CD4-positive, alpha-beta T cell treated with Interleukin-4 for 1 hour (primary cell): ENCODE measurements at places on chromosomes 5 and 9.

DNA sequence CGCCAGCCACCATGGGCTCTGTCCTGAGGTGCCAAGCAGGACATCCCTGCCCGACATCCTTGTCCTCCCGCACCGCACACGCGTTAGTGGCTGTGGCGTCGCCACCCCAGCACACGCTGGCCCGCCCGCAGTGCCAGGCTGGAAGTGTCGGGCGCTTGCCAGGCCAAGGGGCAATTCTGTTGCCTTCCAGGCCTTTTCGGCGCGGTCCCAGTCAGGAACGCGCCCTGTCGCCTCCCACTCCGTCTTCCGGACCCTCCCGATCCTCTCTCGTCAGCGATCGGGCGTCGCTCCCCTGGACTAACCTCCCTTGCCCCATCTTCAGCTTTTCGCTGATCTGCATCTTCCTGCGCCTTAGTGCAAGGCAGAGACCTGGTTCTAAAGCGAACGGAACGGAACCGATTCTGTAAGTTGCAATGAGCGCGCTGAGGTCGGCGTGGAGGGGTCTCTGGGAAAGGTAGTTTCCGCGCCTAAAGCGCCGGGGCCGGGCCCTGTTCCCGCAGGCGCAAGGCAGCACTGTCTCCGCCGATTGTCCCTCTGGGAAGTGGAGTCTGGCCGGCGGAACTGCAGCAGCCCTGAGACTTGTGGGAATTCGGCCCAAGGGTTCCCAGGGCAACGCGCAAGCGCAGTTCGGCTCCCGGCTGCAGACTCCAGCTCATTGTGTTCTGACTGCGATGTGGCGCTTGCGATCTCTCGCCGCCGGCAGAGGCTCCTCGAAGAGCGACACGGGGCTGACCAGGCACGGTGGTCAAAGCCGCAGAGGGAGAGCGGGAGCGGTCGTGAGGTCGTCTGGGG is at the start of gene ZNF454:
TSS of gene ZNF454 (plus strand) at position 630 of the 792 bp plus-strand sequence. CDS start 1,594 bp downstream, outside the sequence.
- DNase-seq = no peak

DNA sequence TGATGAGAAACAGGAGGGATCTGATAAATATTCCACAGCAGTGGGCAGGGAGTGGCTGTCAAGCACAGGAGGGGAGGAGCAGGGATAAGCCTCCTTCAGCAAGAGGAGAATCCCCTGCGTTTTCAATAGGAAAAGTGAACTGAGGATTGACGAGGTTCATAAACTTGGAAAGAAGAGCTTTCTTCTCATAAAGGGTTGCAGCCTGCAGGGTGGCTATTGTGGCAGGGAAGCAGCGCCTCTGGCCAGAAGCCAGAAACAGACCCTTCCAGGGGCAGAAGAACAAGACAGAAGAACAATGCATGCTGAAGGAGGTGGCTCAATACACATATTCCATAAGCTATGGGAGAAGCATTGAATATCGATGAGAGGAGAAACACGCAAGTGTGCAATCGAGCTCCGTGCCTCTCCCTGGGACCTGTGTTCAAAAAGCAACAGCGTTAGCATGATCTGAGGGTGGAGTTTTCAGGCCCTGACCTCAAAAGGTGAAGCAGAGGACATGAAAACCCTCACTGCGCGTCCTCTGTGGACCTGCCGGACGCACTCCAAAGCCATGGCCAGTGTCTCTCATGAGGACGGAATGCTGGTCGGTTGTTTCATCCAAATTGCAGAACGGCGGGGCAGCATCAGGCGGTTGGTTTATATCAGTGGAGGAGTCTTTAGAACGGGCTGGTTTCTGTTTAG is 67.6 kb downstream of the ANKRD33B start:
- no peak for DNase-seq

DNA sequence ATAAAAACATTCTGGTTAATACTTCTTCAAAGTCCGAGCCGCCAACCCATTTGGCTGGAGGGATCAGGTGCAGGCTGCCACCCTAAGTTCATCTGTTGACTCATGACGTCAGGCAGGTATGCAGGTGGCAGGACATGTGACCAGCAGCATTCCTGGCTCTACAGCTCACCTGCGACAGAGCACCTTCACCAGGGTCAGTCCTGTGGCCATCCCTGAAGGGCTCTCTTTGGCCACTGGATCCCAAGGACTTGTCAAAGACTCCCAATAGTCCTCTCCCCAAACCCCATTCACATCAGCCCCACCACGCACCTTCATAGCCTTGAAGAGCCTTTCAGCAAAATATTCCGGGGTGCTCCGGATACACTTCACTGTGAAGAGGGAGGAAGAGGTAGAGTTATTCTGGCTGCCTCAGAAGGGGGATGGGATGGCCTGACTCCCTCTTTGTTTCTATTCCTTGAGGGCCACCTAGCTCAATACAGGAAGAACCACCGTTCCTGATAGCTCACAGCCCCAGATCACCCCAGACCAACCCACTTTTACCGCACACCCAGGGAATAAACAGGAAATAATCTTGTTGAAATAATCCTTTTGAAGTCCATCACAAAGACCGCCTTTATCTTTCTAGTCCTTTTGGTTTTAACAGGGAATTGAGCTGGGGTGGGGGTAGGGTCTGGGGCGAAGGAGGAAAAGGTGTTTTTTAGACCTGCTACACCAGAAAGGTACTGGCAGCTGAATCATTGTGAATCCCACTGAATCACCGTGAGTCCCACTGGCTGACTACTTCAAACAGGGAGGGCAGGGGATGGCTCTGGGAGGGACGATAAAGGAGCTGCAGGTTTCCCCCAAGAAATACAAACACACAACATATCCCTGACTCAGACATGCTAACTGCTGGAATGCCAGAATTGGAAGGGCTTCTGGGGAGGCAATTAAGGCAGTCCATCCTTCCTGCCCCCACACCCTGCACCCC is 26.4 kb downstream of the ANXA6 start:
- DNase-seq = no peak

DNA sequence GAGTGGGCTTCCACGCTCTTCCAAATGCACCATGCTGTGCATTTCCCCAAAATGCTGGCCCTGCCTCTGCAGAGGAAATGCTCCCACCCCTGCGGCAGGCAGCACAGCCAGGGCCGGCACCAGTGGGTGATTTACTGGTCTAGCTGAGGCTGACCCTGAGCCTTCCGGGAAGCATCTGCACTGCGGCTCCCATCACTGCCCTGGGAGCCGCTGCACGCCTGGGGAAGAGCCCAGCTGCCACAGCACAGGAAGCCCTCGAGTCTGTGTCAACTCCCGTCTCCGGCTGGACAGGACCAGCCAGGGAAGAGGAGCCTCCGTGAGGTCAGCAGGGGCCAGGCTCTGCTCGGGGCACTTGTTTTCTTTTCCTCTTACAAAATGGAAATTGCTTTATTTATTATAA is 25.1 kb upstream of the EEIG1 start:
- no peak for DNase-seq

DNA sequence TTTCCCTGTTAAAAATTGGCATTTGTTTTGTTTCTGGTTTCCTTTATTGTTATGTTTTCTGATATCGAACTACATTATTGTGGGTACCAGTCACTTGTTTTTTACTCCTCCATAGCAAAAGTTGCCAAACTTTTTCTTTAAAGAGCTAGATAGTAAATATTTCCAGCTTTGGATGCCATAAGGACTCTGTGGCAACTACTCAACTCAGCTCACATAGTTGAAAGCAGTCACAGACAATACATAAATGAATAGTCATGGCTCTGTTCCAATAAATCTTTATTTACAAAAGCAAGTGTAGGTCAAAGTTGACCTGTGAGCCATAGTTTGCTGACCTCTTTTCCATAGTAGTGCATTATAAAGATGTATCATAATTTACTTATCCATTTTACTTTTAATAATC is 305.0 kb downstream of the RASEF start:
- DNase-seq = no peak

DNA sequence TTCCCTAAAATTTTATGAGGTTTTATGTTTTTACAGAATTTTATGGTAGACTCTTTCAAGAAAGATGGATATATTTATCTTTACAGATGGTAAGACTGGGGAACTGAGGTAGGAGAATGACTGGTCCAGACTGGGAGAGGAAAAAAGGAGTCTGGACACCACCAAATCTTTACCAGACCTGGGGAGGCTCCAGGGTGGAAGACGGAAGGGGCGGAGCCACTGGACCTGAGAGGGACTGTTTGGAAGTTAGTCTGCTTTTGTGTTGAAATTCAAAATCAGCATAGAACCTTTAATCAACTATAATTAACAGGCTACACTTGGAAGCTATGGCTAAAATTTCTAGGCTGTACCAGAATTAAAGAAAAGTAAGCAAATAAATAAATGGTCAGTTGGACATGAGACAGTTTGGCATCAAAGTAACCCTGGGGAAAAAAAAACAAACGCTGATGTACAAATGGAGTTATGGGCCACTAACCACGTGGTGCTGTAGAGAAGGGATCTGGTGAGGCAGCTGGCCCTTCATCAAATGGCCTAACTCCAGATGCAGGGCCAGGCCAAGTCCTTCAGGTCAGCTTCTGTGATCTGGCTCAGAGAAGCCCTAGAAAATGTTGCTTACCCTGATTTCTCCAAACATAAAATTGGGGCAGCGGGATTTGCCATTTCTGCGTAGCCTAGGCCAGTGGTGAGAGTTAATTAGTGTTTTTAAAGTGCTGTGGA is 155.1 kb downstream of the ARSB start:
- DNase-seq = no peak

- DNase-seq = peak; percentile 80
Measured at GRCh38 chr5:69334793-69335268, 2.2 kb upstream of the CCDC125 start.

GRCh38 chr9:125972012-125972729 is 225.0 kb downstream of the PBX3 start:
- no peak for DNase-seq

- no peak for DNase-seq
Measured at GRCh38 chr5:131749138-131749537, 47.7 kb downstream of the FNIP1 start.

- DNase-seq = no peak
Measured at GRCh38 chr9:136268318-136268717, 22.7 kb upstream of the QSOX2 start.

DNA sequence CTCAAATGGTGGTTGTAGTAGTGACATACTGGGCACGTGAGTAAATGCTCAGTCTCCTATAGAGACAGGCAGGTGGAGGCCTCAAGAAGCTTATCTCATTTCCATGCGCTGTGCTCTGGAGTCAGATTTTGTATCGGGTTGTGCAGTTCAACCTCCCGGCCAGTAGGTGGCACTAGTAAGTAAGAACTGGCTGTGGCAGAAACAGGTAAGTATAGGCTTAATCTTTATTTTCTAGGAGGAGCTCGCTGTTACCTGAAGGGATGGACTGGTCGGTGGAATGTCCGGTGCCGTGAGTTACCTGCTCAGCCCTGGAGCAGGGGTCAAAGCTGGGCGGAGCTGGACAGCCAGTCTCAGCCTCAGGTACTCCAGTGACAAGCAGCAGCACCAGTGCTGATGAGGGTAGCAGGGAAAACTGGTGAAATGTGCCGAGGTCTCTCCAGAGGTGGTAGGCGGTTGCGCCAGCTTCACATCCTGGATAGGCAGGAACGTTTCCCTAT is 880.1 kb upstream of the SEMA6A start:
- DNase-seq = peak; percentile 38

- no peak for DNase-seq
Measured at GRCh38 chr5:32507738-32508434, 63.3 kb upstream of the ZFR start.

DNA sequence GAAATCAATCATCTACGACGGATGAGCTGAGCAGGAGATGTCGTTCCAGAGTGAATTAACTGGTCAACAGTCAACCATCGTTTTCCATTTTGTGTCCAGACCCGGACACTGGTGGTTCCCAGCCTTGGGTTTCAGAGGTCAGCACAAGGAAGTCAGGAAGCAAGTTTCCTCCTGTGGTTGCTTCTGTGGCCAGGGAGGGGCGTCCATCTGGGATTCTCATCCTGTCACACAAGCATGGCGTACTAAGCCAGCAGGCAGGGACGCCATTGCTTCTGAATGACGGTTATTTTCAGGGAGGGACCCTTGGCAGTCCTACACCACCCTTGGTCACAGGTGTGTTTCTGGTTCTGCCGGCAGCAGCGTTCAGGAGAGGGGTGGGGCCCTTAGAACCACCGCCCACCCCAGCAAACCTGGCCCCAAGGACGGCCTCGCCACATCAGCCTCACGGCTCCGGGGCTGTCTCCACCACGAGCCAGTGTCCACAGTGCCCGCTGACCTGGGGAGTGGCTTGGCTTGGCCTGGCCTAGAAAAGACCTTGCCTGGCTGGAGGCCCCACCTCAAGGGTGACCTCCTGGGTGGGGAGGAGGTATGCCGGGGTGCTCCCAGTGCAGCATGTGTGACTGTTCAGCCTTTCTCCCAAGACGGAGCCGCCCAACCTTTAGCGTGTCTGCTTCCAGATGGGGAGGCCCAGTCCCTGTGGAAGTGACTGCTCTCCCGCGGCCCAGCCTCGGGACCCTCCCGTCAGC is 25.2 kb downstream of the NDUFS6 start:
- DNase-seq = no peak

- DNase-seq = no peak
Measured at GRCh38 chr5:116922532-116922931, 347.9 kb upstream of the SEMA6A start.

GRCh38 chr5:144273232-144274027 is 102.8 kb downstream of the KCTD16 start:
- DNase-seq = no peak

DNA sequence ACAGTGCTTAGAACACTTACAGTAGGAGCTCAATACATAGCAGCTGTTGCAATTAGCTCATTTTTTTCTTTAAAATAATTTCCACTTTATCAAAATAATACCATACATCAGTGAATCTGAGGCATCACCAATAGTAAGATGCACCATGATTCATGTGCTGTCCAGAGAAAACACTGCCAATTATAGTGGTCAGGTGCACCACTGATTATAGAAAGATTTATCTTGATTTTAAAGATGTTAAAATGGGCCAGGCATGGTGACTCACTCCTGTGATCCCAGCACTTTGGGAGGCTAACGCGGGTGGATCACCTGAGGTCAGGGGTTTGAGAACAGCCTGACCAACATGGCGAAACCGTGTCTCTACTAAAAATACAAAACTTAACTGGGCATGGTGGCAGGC is 39.4 kb downstream of the NAIF1 start:
- DNase-seq = no peak

DNA sequence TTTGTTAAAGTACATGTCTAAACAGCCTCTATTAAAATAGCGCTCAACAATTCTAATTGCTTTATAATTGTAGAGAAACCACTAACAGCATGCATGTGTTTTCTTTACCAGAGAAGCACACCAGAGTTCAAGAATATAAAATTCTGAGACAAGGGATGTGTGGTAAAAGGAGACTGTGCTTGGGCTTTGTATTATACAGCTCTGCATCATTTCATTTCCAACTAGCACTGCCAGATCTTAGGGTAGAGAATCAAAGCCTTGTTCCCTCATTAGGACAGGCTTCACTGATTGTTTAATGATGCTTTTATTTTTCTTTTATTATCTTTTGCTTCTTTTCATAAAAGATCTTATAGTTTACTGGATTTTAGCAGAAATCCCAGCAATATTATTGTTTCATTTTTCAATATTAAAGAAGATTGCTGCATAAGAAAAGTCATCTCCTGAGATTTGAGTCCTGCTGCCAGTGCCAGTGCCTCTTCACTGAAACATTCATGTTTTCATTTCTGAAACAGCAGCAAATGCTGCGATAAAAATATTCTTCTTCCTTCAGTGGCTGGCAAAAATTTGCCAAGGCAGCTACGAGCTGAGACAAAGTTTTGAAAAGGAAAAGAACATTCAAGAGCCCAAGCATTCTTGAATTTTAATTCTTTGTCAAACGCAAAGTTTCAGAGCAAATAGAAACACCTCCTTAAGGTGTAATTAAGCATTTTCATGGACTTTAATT is 491.0 kb upstream of the PIK3R1 start:
- DNase-seq = no peak

GRCh38 chr5:5146530-5147160 is 6.5 kb downstream of the ADAMTS16 start:
- DNase-seq = no peak

- no peak for DNase-seq
Measured at GRCh38 chr9:80679916-80680315, 1009.4 kb downstream of the TLE1 start.

GRCh38 chr5:96172436-96172835 is 210.8 kb upstream of the ELL2 start:
- no peak for DNase-seq
